ENCODE measurements at places on chromosomes 5 and 9.

- no peak for DNase-seq
Measured at GRCh38 chr9:77832639-77833038, 184.5 kb upstream of the GNA14 start.

- DNase-seq = peak; percentile 74
Measured at GRCh38 chr9:136482046-136482792, 621 bp downstream of the SEC16A start.

DNA sequence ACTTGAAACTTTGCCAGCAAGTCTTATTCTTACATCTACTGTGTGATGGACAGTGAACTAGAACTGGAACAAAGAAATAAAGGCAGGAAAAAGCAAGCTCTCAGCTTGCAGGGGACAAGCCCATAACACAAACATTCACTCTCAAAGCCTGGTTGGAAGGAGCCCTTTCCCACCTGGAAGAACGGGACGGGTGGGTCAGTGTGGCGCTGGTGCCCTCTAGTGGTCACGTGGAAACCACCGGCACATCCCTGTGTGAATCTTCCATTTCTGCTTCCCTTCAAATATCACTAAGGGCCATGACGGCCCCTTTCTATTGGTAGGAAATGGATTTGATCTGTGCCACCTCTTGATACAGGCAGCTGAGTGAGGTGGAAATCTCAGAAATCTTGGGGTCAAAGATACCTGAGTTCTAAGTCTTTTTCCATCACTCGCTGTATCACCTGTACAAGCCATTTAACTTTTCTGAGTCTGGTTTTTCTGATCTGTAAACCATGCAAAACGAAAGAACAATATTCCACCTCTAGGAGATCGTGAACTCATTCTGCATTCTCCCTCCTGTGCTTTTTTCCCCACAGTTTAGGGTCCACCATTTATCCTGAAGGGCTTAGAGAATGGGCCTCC lies 211.6 kb downstream of the MSX2 start:
- DNase-seq = peak; percentile 28

DNA sequence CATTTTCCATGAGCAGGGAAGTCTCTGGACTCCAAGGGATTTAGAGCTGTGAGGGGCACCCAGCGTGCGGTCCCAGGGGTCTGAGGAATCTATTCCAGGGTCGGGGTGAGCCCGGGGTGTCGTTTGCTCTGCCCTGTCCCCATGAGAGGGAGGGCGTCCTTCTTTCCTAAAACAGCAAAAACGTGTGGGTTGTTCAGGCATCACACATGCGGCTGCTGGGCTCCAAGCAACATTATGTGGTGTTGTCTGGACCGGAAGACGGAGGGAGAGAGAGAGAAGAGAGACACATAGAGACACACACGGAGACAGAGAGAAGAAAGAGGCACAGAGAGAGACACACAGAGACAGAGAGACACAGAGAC lies 42.7 kb upstream of the COL5A1 start:
- DNase-seq = no peak

GRCh38 chr5:72009280-72009679 lies 98.0 kb upstream of the MAP1B start:
- DNase-seq = no peak

GRCh38 chr5:38888041-38888440 lies 42.2 kb downstream of the OSMR start:
- DNase-seq = no peak

- no peak for DNase-seq
Measured at GRCh38 chr5:96904054-96904931, 28.0 kb downstream of the ERAP2 start.

- DNase-seq = no peak
Measured at GRCh38 chr5:172791286-172791685, 20.3 kb upstream of the DUSP1 start.

DNA sequence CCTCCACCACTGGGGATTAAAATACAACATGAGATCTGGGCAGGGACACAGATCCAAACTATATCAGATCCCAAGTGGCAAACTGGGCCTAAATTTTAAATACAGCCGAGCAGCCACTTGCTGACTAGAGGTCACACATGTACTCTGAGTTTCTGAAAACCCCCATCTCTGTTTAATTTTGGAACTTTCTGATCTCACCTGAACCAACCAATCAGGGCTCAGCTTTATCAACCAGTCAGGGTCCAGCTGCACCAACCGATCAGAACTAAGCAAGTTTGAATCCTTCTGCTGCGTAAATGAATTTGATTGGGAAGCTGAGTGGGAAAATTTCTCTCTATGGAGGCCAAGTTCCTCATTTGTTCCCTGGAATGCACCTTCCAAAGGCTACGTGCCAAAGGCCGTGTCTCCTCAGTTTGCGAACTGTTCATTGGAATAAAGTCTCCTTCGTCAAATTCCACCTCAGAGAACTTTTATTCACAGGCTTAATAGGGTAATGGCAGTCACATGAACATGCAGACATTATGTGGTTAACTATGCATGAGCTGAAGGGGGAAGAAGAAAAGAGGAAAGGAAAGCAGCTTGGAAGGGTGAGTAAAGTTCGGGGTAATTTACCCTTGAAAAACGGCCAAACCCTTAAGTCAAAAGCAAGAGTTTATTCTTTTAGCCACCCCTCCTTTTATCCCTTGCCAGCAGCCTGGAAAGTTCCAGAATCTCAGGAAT lies 3.7 kb downstream of the CD180 start:
- no peak for DNase-seq

DNA sequence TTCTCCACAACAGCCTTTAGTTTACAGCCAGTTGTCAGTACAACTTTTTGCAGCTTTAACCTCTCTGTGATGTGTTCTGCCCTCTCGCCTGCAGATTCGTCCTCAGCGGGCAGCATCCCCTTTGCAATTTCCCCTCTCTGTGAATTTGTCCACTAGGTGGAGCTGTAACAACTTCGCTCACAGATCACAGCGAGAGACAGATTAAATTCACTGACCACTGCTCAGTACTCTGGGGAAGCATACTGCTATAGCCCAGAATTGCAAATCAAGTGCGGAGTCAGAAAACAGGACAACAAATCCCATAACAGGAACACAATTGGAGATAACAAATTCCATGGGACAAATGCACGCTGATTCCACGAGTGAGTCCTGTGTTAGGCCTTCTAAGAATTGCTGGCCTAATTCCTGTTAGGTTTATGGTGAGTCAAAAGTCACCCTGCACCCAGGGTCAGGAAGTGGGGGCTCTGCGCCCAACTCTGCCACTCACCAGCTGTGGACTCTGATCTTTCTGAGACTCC lies 2124.9 kb downstream of the MAT2B start:
- DNase-seq = peak; percentile 13

DNA sequence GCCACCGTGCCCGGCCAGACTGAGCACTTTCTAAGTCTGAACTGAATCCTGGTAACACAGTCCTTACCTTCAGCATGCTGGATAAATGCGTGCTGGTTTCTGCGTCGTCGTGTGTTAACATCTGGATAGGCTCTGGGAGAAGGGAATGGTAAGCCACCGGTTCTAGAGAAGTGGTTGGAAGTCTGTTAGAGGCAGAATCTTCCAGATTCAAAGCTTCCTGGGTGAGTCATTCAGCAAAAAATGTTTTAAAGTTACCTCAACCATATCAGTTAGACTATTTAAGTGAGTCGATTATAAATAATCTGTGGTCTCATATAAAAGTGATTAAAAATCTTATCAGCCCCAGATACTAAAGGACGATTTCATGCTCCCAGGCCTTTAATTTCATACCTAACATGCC lies 256.5 kb upstream of the NFIL3 start:
- DNase-seq = no peak

- no peak for DNase-seq
Measured at GRCh38 chr5:115640274-115640673, 14.4 kb upstream of the TMED7 start.

GRCh38 chr5:81854915-81855314 lies 104.0 kb upstream of the SSBP2 start:
- no peak for DNase-seq

DNA sequence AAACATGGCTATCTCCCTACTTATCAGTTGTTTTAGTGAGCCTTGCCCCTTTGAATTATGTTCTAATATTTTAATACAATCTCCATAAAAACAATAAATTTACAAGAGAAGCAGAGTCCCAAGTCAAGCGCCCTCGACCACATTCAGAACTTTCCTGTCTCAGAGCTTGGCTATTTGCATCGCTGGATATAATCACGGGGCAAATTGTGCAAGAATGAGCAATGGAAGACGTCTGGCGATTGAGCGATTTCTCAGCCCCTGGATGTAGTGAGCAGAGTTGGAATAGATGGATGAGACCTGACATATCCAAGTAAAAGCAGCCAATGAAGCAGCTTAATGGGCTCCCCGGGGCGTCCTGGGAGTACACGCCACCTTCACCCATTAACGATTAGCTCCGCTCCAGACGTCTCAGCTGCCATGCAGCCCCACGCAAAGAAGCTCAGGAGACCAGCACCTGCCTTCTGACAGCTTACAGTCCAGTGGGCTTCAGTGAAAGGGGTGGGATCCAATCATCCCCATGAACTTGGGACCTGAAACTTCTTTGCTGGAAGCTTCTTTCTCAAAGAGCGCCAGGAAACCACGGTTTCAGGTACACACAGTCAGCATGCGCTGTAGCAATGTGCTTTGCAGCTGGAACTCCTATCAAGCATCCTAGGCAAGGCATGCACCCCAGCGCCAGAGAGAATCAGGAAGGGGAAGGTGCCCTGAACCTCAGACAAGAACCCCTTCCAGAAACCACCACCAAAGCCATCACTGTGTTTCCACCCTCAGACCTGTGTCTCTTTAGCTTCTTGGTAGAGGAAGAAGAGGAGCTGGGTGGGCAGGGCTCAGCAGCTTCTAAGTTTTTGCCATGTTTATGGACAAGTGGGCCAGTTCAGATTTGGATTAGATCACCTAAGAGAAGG lies 92.0 kb upstream of the IRX4 start:
- DNase-seq = no peak

DNA sequence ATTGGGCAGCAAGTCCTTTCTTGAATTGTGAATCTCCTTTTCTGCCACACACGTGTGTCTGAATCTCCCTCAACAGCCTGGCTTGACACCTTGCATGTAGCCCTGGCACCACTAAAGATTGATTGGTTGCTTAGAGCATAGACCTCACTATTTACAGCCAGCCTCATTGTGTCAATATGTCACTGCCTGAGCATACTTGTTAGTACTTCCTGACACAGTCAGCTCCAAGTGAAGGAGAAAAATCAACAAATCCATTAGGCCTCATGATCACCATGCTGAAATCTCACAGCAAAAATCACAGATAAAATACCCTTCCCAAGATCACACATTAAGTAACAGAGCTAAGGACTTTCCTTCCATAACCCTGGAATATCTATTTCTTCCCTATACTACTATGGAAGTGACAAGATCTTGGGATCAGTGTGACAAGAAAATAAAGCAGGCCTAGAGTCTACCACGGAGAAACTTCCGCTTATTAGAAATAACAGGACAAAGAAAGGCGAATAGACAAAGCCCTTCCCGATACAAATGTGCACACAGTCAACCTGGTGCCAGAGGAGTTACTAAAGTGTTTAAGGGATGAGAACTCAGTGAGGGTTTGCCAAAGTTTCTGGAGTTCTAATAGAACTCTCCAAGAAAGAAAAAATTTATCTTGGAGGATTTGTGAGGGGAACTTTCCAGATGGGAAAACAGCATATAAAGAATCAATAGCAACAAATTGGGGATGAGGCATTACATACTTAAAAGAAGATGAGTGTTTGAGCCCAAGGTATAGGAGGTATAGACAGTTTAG lies 5.6 kb upstream of the ARL15 start:
- no peak for DNase-seq

DNA sequence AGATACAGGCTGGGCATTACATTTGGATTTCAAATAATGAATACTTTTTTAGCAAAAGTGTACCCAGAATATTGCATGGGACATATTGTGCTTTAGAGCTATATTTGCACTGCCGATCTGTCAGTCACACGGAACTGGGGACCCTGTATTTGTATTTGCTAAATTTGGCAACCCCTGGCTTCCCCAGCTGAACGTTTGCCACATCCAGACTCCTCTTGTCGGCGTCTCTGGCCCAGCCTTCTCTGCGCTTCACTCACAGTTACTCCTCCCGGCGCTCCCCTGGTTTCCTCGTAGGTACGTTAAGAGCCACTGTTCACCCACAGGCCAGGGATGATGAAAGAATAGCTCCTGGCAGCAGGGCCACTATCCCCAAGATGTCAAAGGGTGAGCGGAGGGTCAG lies 58.7 kb downstream of the NSUN2 start:
- no peak for DNase-seq

GRCh38 chr9:113625486-113625885 lies 162.0 kb downstream of the RGS3 start:
- DNase-seq = no peak

DNA sequence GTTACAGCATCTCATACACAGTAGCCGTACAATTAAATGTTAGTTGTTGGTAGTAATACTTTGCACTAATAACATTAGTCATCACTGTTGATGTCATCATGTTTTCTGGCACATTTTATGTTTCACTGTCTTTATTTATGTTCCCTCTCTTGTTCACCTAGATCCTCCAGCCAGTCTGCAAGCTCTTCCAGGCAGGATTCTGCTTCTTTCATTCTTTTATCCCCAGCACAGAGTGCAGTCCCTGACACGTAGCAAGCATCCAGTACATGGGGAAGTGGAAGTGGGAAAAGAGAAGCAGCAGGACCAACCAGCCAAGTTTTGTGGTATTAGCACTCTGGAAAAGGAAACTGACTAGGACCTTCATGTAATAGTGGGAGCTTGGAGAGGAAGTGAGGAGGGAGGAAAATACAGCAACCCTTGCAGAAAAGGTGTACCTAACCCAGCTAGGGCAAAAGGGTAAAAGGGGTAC lies 89.7 kb upstream of the SLC44A1 start:
- no peak for DNase-seq

DNA sequence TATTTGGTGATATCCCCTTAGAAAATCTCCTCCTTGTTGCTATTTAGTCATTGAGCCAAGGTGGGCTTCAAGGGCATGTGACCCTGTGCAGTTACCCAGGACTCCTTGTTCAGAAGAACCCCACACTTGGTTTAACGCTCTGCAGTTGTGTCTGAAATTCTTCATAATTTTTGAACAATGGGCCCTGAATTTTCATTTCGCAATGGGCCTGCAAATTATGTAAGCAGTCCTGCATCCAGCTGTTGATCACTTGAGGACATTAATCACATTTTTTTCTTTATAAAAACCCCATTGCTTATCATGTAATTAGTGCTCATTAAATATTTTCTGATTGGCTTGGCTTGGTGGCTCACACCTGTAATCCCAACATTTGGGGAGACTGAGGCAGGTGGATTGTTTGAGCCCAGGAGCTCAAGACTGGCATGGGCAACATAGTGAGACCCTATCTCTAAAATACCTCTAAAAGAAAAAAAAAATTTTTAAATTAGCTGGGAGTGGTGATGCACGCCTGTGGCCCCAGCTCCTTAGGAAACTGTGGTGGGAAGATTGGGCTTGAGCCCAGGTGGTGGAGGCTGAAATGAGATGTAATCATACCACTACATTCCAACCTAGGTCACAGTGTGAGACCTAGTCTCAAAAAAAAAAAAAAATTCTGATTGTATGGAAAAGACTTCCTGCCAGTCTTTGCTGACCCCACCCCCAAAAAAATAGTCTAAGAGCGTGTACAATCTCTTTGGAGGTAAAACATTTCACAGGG lies 194.2 kb upstream of the HAPLN1 start:
- no peak for DNase-seq

DNA sequence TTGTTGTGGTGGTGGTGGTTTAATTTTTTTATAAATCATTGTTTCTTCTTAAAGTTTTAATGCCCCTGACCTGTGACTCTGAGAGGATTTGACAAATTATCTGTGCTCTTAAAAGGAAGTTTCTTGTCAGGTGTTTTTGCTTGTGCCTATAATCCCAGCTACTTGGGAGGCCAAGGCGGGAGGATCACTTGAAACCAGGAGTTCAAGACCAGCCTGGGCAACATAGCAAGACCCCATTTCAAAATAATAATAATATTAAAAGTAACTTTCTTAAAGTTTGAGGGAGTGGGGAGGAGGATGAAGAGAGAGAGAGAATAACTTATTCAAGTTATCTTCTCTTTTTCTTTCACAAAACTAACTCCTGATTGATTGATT lies 12.2 kb upstream of the ERMP1 start:
- no peak for DNase-seq

Measured in CD4-positive, alpha-beta T cell treated with Interferon alpha-2 for 1 hour (primary cell).